ENCODE measurements at places on chromosomes 1 and 21. TPM values are rescaled to one million over a fixed set of nuclear protein-coding genes. Genes with fewer than 3 reads are reported as not detected.

GSTM3 gene
- total RNA-seq, result 223 TPM

CRP gene
- not detected for total RNA-seq

TMPRSS15 gene
- total RNA-seq, result not detected

DNA sequence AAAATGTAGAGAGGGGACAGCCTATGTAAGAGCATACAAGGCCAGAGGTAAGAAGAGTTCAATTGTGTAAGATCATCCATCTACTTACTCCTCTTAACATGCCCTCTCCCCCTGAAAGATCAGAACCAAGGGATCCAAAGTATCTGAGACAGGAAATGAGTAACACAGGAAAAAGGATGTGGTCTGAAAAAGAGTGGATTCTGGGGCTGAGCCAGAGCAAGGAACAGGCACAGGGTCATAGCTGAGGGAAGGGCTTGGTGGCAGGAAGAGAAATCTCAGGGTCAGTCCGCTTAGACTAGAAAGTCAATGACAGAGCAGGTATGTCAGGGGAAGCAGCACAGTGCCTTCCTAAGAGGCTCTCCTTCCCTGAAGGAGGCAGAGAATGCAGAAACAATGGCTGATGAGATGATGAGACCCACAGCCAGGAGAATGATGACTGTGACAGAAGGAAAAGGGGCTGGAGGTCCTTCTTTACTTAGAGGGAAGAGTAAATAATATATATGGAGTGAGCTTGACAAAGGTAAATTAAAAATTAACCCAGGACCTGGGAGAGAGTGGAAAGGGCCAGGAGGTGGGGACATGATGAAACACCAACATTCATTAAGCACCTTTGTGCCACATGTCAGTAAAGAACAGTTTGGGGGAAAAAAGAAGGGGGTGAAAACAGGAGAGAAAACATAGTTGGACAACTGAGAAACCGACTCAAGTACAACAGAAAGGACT lies 26.2 kb upstream of the A3GALT2 start:
- no peak for DNase-seq

DNA sequence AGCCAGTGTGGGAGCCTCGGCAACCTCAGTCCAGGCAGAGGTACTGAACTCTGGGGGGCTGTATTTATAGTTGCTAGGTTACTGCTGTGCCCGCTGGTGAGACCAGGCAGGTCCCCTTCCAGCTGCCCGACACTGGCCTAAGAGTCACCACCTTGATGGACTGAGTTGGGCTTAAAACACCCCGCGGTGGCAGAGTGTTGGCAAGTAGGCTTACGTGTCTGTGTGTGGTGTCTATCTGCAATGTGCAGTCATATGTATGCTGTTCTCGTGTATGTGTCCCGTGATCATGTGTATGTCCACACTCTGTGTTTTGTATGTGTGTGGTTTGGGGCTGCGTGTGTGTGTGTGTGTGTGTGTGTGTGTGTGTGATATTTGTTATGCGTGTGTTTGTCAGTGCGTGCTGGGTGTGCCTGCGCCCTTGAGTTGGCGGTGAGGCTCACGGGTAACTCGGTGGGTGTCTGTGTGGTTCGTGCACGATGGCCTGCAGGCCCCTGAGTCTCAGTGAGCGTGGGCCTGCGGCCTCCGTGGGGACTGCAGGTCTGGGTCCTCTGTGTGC lies 65.5 kb downstream of the MEF2D start:
- no peak for DNase-seq
